ENCODE measurements at places on chromosomes 2 and 18.

DNA sequence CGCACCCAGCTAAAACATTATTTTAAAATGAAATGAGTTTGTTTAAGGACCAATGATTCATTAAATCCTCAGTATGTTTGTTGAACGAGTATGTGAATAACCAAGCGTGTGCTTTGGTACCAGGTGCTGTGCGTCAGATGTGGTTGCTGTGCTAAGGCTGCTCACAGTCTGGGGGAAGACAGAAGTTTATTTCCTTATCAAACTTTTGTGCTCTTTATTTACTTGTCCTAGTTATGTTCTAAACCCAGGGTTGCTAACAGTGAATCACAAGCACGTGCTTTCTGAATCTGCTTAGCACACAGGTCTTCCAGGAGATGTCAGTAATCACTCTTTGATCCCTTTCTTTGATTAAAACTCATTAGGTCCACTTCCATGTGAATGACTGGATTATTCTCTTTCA lies 37.0 kb downstream of the RAPGEF4 start:
- DNase-seq = no peak

DNA sequence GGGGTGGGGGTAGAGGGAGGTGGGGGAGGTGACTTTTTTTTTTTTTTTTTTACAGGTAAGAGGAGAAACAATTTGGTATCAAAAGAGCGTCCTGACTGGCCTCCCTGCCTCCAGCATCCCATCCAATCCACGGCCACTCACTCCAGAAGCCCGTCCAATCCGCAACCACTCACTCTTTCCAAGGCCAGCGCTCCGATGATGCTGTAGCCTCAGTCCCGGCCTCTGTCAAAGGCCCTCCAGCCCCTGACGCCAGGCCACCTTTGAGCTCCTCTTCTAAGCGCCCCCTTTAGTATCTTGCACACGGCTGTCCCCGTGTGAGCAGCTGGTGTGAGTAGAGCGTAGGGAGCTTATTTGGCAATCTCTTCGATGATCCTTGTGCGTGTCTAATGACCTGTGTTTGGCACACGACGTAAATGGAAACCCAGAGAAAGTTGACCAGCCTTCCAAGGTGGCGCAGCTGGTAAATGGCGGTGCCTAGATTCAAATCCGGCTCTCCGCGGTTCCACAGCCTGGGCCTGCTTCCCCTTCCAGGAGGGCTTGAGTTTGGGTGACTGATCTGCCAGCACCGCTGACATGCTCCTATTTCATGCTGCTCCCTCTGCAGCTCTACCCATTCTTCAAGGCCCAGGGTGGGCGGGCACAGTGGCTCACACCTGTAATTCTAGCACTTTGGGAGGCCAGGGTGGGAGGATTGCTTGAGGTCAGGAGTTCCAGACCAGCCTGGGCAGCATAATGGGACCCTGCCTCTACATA lies 23.8 kb upstream of the PXDN start:
- DNase-seq = no peak

DNA sequence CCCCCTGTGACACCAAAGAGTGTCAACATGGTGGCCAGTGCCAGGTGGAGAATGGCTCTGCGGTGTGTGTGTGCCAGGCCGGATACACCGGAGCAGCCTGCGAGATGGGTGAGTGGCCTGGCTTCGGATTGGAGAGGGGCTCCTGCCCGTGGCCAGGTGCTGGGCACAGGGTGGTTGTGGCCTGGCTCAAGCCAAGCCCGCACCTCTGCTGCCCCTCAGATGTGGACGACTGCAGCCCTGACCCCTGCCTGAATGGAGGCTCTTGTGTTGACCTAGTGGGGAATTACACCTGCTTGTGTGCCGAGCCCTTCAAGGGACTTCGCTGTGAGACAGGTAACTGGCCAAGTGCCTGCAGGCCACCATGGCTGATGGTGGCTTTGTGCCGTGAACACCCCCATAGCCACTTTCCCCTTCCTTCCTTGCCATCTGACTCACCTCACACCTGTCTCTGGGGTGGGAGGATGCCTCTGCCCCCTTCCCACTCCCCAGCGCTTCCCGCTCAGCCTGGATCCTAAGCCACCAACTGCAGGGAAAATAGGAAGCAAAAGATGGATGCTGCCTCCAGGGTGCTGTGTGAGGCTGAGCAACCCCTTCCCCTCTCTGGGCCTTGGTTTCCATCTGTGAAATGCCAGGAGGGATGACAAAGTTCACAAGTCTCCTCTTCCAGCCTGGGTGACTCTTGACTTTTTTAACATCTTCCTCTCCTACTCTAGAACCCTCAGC lies 41.8 kb downstream of the SNED1 start:
- DNase-seq = no peak

GRCh38 chr2:37324786-37325624 lies at the start of gene PRKD3:
TSS of gene PRKD3 (minus strand) at chr2:37324833. CDS start at chr2:37316524, 8,309 bp downstream.
- DNase-seq = peak; percentile 57

GRCh38 chr2:46561731-46562450 lies 82.5 kb downstream of the TMEM247 start:
- DNase-seq = no peak

DNA sequence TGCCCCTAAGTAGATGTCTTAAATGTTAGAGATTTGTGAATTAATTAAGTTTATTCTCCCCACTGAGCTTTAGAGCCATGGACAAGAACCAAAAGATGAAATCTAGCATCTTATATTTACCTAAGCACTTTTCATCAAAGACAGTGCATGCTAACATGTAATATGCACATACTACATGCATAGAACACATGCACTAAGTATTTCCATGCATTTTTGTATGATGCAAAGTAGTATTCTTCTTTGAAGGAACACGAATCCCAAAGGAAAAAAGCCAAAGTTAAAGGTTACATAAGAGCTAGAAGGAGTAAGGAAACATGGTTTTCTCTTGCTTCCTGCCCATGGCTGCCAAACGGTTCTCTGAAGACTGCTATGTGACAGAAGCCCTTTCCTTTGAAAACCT lies 15.3 kb downstream of the STAMBP start:
- no peak for DNase-seq

GRCh38 chr2:28052691-28053090 lies 162.2 kb downstream of the BABAM2 start:
- DNase-seq = no peak

DNA sequence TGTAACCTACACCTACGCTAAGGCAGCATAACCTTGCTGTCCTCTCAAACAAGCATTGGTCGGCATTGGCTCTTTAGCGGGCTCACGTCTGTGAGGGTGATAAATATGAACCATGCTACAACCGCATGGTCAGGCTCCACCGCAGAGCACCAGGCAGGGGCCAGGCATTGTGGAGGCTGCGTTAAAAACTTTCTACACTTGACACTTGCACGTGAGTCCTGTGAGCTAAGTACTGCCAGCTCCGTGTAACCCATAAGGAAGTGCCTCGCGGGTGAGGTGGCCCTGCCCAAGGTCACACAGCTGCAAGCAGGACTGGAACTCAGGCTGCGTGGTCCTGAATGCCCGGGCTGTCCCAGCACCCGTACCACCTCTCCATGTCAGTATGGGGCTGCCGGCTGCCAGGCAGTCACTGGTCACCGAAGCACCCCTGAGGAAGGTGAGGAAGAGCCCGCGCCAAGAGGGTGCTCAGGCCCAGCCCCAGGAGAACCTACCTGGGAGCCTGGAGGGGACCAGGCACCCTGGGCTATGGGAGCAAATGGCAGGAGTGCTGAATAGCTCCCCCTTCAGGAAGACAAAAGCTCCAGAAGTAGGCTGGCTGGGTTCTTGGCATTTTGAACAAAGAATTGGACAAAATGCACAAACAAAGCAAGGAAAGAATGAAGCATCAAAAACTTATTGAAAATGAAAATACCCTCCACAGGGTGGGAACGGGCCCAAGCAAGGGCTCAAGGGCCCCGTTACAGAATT lies 271.1 kb upstream of the RAB6C start:
- no peak for DNase-seq

- DNase-seq = no peak
These were observed at the start of gene SH3RF3 for GRCh38 chr2:109128616-109129355. TSS of gene SH3RF3 (plus strand) at chr2:109129205.

DNA sequence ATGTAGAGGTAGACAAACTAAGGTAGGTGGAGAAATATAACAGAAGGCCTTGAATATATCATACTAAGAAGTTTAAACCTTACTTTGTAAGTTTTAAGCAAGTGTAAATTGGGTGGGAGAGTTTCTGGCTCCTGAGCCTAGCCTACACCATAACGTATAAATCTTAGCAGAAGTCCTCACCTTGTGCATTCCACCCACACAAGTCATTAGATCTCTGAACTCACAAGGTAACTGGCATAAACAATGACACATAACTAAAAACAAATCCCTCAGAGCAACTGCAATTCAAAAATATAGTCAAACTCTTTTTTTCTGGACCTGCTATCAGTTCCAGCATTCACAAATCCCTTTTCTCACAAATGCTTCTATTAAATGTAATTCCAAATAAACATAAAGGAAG lies 9.4 kb downstream of the REV1 start:
- DNase-seq = no peak

- DNase-seq = no peak
These were observed 1.4 kb downstream of the ST8SIA5 start for GRCh38 chr18:46755315-46756024.

Data from midbrain (tissue), 1 donor.